ENCODE measurements at places on chromosomes 1 and 21. TPM values are rescaled to one million over a fixed set of nuclear protein-coding genes. Genes with fewer than 3 reads are reported as not detected.

- DNase-seq: no peak
Observed at GRCh38 chr1:98677288-98677687, 15.8 kb downstream of the SNX7 start.

DNA sequence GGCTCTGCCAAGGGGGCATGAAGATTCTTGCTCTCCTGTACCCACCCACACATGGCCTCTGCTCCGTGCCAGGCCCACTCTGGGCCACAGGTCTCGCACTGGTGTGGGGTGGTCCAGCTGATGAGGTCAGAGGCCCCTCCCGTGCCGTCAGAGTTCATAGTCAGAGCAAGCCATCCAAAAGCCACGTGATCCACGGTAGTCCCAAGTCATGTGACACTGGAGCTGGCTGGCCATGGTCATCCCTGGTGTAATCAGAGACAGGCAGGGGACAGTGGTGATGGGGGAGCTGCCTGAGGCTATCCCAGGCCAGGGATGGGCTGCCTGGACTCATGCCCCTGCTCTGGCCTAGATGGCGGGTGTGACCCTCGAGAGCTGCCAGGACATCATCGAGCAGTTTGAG is 10.5 kb downstream of the PLCH2 start:
- no peak for DNase-seq

DNA sequence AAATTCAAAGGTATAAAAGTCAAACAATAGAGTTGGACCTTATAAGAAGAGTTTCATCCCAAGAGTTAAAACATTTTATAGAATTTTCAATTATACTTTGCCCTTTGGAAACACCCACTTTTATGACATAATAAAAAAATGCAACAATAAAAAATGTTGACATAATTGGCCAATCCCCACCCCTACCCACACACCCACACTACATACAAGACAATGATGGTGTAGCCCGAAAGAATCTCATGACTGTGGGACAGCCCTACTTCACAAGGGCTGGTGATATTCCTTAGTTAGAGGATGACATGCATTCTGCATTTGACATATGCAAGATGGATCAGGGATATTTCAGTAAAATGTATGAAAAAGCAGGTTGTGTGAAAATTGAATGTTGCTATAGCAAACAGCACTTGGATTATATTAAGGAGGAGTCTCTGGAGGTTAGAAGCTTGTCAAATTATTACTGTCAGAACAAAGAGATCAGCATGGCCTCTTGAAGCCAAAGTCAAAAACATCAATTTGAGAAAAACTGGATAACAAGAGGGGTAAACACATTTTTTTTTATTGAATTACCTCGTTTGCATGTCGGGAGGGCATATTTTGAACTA is 133.0 kb upstream of the SAMSN1 start:
- no peak for DNase-seq

- DNase-seq: no peak
Observed at GRCh38 chr1:175073061-175073460, 5.4 kb downstream of the TNN start.

GRCh38 chr1:224506141-224506814 is 71.7 kb upstream of the WDR26 start:
- DNase-seq: no peak

S100A16 gene
- not detected for total RNA-seq

DNA sequence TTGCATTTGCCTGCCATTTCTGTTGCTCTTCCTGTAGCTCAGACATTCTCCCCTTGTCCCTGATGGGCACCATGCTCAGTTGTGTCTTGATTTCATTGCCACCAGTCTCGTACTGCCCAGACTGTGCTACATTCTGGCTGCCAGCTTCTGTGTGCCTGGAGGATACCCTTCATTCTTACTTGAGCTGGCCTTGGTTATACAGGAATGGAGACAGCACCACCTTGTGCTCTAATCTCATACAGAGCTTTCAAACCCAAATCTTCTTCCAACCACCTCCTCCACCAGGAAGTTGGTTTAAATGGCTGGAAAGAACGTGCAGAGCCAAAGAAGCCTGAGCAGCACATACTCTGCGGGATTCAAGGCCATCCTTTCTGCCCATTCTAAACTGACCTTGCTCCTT is 165.3 kb downstream of the SLC35F3 start:
- no peak for DNase-seq

GRCh38 chr1:12345350-12346217 is 115.8 kb downstream of the VPS13D start:
- peak; percentile 51 for DNase-seq

DNA sequence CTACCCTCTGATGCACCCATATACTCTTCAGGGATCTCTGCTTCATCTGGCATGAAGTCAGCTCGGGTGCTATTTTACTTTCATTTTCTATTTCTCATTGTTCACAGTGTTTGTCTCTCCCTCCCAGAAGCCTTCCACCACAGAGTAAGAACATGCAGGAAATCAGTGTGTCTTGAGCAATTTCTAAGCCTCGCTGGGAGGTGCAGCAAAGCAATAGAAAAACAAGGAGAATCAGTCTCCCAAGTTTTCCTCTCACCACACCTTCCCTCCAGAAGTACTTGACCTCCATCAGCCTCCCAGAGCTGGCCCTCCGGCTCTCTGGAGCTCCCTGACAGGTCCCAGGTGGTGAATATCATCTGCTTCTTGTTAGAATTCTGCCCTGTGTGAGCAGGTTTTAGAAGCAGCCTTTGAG is 594.7 kb upstream of the CAMK1G start:
- peak; percentile 7 for DNase-seq

DNA sequence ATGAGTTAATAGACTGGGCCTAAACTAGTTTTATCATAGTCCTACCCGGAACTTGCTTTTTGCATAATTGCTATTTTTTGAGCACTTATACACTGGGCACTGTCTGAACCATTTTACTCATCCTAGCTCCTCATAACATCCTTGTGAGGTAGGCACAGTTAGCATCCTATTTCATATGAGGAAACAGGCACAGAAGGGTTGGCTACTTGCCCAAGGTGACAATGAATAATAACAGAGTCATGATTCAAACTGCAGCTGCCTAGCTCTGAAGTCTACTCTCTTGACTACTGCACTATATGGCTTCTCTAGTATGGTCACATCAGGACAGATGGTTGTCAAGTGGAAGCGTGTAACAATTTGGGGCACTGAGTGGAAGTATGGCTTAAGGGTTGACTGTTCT is 18.2 kb upstream of the RC3H1 start:
- no peak for DNase-seq

RHD gene
- not detected for total RNA-seq

- DNase-seq: no peak
Observed at GRCh38 chr1:18470671-18471355, 9.9 kb upstream of the KLHDC7A start.

DNA sequence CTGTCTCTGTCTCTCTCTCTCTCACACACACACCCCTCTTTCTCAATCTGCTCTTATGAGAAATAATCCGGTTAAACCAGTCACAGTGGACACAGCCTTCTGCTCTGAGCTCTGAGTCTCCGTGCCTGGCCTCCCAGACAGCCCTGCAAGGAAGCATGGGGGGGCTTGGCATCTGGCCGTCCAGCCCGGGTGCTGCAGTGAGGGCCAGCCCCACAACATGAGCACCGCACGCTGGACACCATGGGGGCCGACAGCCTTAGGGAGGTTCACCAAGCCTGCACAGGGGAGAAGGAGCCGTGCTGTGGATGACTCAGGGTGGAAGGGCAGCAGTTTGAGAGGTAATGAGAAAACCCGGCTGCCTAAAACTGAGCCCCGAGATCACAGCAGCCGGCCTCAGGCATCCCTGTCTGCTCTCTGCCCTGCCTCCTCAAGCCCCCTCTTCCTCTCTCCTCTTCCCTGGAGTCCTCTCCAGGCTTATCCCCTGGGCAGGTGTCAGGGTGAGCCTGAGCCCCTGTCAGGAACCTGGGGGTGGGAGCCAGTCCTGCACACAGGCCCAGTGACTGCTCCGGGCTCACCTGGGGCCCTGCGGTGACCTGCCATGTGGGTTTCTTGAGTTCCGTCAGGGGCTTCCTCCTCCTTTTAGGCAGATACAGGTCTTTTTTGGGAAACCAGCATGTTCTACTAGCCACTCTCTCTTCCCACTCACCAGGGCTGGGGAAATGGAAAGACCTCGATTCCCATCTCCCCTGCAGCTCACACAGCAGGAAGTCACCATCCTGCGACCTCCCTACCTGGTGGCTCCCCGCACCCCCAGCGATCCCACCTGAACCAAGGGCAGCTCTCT is 92.8 kb downstream of the ITPKB start:
- peak; percentile 42 for DNase-seq

- no peak for DNase-seq
Observed at GRCh38 chr1:26023826-26024225, 2.3 kb downstream of the EXTL1 start.

SGIP1 gene
- not detected for total RNA-seq

UMODL1 gene
- total RNA-seq: not detected

DNA sequence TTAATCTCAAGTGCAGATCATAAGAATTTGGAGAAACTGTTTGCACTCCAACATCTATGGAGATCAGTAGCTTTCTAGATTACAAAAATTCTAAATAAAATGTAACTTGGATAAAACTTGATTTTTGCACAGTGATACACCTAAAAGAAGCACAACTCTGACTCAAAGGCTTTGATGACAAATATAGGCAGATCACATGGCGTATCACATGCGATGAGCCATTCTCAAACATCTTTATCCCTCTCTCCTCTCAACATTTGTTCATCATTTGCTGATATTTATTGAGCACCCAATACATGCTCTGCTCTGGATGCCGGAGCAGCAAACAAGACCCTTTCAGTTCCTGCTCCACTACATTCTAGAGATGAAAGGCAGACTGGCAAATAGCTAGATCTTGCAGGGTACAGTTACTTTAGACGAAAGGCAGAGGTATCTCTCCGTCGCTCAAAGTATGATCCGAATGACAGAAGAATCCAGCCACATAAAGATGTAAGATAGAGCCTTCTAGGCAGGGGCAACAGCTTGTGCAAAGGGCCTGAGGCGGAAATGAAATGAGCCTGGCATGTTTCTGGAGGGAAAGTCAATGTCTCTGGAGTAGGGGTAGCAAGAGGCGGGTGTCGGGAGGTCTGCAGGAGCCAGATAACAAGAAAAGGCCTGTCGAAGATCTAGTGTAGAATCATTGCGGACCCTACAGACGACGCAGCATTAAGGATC is 145.8 kb upstream of the ERRFI1 start:
- DNase-seq: no peak

NBPF8 gene
- total RNA-seq: 21.1 TPM

DNA sequence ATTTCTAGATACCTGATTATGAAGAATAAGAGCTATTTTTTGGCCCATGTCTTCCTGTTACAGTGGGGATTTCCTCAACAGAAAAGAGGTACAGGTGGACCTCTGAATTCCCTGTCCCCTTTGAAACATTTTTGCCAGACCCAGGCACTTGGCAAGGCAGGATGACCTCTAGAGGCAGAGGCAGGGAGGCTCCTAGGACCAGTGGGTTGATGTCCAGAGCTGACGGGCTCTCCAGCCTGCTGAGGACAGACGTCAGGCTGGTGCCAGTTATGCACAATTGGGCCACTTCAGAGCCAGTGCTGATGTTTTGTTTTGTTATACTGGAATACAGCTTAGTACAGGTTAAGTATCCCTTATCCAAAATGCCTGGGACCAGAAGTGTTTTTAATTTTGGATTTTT is 18.5 kb upstream of the A3GALT2 start:
- DNase-seq: no peak

DNA sequence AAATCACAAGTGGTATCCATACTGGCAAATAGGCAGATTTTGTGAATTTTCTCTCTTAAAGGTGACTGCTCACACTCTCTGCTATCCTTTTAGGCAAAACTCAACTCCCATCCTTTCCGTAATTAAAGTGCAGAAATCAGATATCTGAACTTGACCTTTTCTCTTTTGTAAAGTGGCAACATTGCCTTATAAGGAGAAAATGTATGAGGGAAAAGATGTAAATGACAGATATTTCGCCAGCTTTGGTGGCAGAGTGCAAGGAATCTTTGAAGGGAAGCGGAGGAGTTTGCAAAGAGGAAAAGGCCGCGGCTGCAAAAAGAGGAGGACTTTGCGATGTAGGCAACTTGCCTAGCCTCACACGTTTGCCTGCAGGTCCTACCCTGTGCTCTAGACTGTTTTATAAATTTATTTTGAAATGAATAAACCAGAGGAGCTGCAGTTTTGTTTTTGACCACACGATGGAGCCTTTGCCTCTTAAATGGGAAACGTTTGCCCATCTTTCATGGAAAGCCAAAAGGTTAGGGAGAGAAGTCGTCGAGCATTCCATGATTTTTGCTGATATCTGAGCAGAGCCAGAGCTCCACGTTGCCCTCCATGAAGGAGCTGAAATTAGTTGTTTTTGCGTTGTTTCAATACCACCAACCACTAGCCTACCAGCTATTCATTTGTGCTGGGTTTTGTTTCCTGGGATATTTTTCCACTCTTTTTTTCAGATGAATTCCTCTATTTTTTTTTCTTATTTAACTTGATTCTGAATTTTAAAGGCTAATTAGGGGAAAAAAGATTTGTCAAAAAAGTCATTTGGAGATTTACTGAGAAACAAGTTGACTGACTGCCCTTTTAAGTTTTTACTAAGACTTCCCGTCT is 242.3 kb downstream of the LMX1A start:
- DNase-seq: peak; percentile 44

- DNase-seq: peak; percentile 70
Observed at GRCh38 chr1:59697150-59697800, 117.5 kb upstream of the HOOK1 start.

GRCh38 chr1:54221867-54222484 is 22.0 kb downstream of the MRPL37 start:
- no peak for DNase-seq

- DNase-seq: no peak
Observed at GRCh38 chr1:192530254-192530653, 45.3 kb upstream of the RGS1 start.

- peak; percentile 81 for DNase-seq
Observed at GRCh38 chr1:152479792-152480595, 30.6 kb upstream of the LCE5A start.

GRCh38 chr1:221327954-221328353 is 413.9 kb downstream of the DUSP10 start:
- DNase-seq: no peak

TNFRSF18 gene
- 135 TPM for total RNA-seq

DNA sequence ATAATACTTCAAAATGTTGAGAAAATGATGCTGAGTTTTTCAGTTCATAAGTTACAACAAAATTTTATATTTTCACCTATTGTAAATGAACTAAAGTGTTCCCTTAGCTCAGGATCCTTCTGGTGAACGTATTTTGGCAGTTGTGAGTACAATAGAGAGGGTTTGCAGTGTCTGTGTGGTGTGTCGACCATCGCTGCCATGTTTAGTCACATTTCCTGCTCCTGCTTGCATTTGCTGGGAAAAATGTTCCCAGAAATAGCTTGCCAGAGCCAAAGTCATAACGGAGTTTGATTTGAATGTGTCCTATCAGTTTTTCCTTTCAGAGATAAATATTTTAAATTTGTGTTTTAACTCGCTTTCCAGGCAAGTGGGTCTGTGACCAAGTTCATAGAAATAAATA is 117.1 kb upstream of the COL6A1 start:
- no peak for DNase-seq

OR10Z1 gene
- total RNA-seq: not detected

DNA sequence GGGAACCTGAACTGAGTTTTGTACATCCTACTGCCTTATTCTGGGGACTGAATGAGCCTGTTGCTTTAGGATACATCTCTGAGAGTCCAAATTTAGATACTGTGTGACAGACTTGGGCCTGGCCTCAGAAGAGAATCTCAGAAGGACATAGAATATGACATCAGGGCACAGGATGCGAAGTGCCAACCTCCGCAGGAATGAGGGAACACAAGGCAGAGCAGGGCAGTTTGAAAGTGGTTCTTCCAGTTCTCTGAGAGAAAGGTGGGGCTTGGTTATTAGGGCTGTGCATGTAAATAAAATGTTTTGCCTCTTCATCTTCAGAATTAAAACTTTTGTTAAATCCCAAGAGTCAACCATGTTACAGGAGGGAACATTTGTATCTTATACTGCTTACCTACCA is 23.1 kb downstream of the TRAF5 start:
- DNase-seq: no peak

GRCh38 chr1:53111073-53111556 is 31.3 kb downstream of the SLC1A7 start:
- no peak for DNase-seq

FOXE3 gene
- not detected for total RNA-seq
